ENCODE measurements at places on chromosomes 5 and 9.

DNA sequence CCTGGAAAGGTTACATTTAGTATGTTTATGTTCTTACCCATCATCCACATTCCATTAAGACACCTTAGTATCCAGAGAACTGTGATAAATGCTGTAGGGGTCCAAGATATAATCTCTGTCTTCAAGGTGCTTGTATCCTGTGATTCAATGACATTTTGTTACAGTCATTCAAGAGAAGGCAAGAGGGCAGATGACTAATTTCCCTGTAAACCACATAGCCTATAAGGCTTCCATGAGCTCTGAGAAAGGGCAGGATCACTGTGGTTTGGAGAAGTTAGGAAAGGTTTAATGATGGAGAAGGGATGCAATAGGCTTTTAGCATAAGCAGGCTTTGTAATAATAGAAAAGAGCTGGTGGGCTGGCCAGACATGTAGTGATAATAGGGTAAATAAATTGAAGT is 40.0 kb downstream of the PAPPA start:
- no peak for DNase-seq

DNA sequence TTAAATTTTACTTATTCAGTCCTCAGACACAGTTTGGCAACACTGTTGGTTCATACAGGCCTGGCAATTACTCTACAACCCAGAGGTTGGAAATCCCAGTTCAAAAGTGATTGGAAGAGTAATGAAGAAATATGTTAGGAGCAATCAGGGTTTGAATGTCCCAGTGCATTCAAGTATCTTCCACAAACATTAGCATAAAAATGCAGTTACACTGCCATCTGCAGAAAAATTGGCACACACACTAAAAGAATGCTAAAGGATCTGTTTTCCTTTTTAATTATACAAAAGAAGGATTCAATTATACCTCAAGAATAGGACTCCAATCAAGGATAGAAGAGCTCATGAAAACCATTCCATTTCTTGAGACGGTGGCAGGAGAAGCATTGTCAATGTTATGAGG is 130.2 kb downstream of the DNAH5 start:
- DNase-seq = no peak

DNA sequence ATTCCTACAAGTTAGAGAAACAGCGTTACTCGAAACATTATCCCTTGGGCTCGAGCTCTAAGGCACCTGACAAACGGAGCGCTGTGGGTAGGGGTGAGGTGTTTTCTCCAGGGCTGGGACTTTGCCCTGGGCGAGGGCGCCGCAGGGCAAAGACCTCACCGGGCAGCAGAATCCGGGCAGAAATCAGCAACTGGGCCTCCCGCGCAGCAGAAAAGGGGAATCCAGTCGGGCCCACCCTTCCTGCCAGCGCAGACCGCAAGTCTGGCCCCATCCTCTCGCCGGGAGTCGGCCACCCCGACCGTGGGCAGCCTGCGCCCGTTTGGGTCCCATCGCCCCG is 430 bp upstream of the MSH3 start:
- DNase-seq = peak; percentile 75

- no peak for DNase-seq
Measured at GRCh38 chr9:92467041-92467440, 15.3 kb downstream of the ASPN start.

DNA sequence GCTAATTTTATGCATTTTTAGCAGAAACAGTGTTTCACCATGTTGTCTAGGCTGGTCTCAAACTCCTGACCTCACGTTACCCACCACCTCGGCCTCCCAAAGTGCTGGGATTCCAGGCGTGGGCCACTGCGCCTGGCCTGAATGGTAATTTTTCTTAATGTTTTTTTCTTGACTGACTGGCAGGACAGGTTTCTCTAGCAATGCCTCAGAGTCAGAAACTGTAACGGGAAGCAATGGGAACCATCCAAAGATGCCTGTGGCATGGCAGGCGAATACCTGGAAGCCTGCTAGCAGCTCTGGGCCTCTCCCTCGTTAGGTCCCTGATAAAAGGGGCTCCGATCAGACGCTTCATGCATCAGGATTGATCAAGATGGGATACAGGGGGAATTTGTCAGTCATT is 639.2 kb downstream of the NR2F1-AS1 start:
- DNase-seq = no peak

- no peak for DNase-seq
Measured at GRCh38 chr9:107208121-107208520, 75.0 kb upstream of the RAD23B start.

DNA sequence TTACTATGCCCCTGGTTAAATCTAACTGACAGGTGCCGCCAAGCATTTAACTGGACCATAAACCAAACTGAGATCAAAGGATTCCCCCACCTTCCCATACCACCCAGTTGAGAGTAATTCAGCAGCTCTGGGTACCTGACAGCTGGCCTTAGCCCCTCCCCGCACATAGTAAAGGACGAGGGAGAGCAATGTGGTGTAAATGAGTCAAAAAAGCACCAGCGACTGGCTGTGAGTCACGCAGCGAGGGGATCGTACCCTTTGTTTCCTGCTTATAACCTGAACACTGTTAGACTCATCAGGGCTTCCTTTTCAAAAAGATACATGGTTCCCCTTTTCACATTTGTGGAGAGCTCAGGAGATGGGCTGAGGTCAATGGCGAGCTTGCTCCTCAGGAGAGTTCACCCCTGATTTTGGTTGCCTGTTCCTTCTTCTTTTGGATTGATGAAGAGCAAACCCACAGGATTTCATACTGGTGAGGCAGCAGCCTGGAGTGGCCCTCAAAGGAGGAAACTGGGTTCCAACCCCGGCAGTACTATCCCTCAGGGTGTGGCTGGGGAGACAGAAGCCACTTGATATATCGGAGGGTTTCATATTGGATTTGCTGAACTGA is 71.5 kb downstream of the ANKRD33B start:
- no peak for DNase-seq

DNA sequence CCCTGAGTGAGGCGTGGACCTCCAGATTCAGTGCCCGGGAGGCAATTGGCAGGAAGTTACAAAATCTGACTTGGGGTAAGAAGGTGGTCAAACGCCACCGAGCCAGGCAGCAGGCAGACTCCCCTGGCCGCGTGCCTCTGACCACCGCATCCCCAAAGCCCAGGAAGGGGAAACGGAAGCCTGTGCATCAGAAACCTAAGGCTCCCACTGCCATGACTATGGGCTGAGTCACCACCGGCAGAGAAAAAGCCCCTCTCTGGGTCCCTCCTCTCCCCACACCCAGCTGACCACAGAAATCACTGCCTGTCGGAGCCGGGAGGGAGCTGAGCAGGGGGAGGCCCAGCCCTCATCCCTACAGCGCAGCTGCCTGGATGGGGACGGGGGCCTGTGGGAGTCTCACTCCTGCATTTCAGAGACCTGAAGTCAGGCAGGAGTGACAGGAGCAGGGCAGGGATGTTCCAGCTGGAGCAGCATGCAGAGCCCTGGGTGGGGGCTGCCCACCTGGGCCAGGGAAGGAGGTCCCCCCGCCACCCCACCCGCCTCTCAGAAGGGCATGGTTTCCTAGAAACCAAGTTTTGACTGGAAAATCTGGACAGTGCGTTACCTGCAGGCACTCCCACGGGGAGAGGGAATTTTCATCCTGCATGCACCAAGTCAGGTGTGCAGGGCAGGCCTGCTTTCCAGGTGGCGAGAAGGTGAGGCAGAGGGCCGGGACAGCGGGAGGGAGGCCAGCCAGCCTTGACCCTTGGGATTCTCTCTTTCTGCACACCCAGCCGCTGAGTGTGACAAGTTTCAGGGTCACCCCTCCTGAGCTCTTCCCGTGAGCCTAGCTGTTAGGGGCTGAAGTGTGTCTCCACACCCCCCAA is 68.2 kb downstream of the LRSAM1 start:
- DNase-seq = no peak

- DNase-seq = no peak
Measured at GRCh38 chr5:109855056-109855455, 165.3 kb downstream of the MAN2A1 start.

- DNase-seq = no peak
Measured at GRCh38 chr9:104974053-104974962, 46.4 kb upstream of the ABCA1 start.

DNA sequence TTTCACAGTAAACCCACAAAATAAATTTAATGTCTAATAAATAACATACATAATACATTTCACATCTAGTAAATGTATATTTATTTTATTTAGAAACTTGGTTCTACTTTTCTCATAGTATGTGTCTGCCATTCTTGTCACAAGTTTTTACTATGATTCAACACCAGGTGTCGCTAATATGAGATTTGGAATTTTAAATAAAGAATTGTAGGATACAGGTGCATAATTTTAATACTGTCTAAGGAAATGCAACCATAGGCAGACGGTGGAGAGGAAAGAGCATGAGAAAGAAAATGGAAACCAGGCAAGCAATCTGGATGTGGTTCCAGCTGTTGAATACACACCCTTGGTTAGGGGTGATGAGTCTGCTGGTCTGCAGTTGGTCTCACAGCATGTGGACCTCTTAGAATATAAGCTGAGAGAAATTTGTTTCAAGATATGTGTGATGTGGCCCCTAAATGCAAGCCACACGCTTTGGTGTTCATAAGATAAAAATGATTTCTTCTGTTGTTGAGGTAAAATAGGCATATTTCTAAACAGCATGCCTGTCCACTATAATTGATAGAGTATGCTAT is 114.7 kb upstream of the TXNDC8 start:
- DNase-seq = no peak

DNA sequence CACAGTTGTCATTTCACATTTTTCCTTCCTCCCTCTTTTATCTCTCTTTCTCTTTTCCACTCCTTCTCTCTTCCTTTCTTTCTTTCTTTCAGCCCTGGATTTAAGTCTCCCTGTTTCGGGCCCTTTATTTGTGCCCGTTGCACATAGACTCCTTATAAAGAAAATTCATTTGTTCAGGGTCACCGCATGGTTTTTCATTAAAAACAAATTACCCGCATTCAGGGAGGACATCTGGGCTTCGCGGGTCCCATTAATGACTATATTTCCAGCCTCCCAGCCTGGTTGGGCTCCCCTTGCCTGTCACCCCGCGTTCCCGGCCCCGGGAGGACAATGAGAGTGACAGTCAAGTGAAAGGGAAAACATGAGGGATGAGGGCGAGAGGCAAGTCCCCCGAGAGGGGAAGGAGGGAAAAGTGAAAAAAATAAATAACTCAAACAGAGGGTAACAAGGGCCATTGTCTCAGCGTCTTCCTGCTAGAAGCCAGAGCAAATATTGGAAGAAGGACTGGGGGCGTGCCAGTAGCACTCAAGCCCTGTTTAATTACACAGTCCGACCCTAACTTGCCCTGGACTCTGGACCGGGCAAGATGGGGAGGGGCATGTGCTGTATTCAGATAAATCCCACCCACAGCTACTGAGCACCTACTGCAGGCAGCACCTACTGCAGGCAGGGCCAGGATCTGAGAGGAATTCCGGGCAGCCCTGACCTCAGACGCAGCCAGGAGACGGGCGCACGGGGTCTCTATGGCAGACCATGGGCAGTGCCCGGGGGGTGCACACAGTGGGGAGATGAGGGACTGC is 166.2 kb downstream of the PAX5 start:
- no peak for DNase-seq

DNA sequence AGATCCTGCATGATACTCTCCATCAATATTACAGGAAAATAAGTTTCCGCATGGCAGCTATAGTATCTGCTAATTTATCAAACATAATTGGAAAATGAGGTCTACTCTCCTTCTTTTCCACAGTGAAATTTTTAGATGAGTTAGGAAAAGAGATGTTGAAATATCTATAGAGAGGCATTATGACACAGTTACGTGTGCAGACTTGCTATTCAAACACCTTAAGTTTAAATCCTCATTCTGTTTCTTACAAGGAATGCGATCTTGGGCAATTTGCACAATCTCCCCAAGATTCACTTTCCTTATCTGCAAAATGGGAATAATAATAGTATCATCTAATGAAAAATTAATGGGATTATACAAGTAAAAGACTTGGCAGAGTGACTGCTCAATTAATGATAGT is 91.7 kb upstream of the SLCO6A1 start:
- no peak for DNase-seq

DNA sequence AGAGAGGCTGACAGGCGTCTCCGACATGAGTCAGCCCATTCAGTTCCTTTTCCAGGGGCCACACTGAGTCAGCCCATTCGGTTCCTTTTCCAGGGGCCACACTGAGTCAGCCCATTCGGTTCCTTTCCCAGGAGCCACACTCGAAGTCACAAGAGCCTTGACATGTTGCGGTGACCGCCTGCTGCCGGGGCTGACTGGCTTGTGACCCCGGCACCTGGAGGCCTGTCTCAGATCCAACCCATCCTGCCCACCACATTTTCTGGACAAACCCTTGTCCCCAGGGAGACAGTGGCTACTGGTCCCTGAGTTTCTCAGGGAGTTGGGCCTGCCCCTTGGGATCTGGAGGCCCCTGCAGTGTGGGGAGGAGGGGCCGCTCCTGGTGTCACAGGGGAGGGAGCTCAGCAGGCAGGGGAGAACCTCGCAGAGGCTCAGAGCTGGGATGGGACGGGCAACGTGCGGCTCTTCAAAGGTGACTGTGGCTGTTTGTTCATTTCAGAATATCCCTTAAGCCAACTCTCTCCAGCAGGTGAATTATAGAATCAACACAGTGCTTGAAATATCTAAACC is 40.5 kb upstream of the LPCAT1 start:
- DNase-seq = no peak

- DNase-seq = no peak
Measured at GRCh38 chr5:36164461-36164860, 12.6 kb downstream of the SKP2 start.

- DNase-seq = no peak
Measured at GRCh38 chr9:131703697-131704096, 36.2 kb downstream of the RAPGEF1 start.

DNA sequence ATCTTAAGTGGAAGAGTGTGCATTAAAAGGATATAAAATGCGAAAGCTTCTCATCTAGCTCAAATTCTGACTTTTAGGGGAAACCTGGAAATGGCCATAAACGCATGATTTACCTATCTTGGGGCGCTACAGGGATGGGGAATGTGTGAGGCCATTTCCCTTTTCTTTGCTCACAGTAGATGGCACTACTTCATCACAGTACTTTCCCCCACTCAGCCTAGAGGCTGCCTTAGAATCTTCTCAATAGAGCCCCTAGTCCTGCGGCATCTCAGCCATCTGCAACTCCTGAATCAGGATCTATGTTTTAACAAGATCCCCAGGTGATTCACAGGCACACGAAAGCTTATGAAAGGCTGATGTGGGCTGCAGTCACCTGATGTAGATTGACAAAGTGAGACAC is 110.8 kb downstream of the LHFPL2 start:
- DNase-seq = no peak

GRCh38 chr5:158857371-158857770 is 242.3 kb downstream of the EBF1 start:
- no peak for DNase-seq
